ENCODE measurements at places on chromosomes 5 and 9.
A peak's percentile ranks its signal among the peaks of the same experiment; 100 is the strongest.

GRCh38 chr9:116390303-116391228 is 237.0 kb downstream of the PAPPA start:
- DNase-seq, result no peak

GRCh38 chr5:82004511-82004910 is 32.7 kb downstream of the ATG10 start:
- DNase-seq, result no peak

DNA sequence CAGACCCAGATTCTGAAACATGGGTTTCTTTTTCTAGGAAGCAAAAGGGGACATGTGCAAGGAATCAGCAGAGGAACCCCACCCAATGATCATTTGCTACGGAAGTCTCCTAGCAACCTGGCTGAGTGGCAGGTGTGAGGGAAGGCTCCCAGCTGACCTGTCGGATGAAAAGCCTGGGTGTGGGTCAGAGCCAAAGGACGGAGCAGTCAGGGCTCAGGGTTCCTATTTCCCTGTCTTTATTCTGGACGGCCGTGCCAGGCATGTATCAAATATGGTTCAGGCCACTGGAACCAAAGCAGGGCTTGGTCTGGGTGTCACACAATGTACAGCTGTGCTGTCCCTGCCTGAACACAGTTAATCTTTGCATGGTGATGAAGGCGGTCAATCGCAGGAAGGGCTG is 20.1 kb downstream of the STK10 start:
- DNase-seq, result no peak

- no peak for DNase-seq
These were observed 535.9 kb upstream of the FTMT start for GRCh38 chr5:121315786-121316185.

DNA sequence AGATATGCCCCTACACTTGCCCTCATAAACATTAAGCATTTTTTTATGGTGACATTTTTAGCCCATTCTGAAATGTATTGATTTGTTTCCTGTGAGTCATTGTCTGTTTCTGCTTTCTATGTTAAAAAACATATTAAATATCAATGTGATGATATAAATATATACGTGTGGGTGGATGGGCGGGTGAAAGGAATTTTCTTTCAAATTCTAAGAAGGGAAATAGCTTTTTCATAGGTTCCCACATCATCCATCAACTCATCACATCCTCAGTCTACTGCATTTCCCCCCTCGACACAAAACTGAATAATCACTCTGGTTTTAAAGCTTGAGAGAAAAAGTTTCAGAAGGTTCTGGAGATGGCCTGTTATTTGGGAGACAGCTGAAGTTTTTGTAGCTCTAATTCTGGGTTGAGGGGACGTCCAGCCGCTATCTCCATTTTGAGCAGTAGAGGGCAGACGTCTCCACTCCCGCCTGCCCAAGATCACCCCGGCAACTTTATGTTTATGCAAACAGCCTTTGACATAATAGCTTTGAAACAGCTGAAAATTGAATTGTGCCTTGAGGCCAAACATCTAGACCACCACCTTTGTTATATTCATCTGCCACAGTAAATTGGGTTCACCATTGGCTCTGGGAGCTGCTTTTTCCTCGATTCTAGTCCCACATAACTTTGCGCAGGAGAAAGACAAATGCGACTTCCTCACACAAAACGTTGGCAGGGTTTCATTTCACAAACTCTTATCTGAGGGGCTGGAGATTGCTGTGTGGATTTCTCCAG is 216.2 kb upstream of the CLINT1 start:
- peak; percentile 0 for DNase-seq

GRCh38 chr9:15253197-15253596 is 53.8 kb downstream of the TTC39B start:
- DNase-seq, result no peak

- DNase-seq, result no peak
These were observed 93.7 kb upstream of the SMC5 start for GRCh38 chr9:70165006-70165602.

DNA sequence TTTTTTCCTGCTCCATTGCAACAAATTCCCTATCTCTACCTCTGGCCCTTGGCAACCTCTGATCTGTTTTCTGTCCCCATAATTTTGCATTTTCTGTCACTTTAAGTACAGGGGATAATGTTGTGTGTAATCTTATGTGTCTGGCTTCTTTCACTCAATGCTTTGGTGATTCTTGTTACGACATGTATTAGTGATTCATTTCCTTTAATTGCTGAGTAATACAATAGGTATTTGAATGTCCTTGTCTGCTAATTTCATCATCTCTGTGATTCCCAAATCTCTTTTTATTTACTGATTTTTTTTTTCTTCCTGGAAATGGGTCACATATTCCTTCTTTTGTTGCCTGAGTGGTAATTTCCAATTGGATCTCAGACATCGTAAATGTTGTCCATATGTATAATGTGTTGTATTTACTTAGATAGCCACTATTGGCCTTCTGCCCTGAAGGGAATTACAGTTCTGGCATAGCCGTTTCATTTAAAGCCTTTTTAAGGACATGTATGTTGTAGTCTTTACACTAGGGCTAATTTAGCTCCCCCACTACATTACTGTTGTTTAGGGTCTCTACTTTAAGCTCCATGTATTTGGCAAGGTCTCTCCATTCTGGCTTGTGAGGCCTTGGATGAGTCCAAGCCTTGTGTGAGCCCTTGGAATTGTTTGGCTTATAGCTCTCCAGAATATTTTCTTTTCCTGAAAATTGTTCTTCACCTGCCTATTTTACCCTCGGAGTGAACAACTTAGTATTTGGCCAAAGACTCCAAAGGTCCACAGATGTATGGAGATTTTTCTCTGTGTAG is 683.8 kb downstream of the LRRC70 start:
- DNase-seq, result no peak

GRCh38 chr5:55681301-55681700 is 30.8 kb downstream of the SLC38A9 start:
- no peak for DNase-seq
